Hematopoietic multipotent progenitor cell treated with erythropoietin and hydrocortisone succinate and interleukin-3 and kit ligand, for 6 days (in vitro differentiated cells): ENCODE measurements at places on chromosomes 2 and 18.
A peak's percentile ranks its signal among the peaks of the same experiment; 100 is the strongest.

- DNase-seq = peak; percentile 80
Measured at GRCh38 chr2:57906152-57906732, 140.4 kb upstream of the VRK2 start.

DNA sequence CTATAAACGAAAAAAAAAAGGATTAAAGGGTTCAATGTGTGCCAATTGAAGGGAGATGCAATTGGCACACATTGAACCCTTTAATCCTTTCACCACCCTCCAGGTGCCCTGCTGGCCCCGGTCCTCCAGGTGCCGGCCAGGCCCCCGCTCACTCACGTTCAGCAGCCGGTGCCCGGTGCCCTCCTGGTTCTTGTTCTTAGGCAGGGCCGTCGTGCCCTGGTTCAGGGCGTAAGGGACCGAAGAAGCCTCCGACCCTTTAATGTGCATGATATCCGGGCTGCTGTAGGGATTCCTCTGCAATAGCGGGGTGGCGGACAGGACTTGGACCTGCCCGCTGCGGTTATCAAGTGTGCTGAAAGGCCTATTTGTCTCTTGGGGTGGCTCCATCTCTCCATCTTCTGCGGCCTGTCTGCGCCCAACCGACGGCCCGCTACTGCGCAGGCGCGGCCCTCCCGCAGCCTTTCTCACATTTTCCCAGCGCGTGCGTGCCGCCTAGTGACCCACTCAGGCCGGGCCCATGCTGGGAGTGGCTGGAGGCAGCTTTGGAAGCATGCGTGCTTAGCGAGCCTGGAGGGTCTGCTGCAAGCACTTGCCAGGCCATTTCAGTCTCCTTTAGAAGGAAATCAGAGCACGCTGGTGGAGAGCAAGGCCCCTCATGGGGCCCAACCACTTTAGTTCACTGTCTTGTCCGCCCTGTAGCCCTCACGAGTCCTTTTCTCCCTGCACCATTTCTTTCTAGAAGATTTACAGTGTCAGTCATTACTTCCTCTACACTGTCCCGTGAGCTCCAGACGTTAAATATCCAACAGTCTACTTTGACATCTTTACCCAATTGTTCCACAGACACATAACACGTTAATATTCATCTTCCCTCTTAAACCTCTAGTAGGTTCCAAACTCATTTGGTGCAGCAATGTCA is 24.3 kb downstream of the TMEM237 start:
- DNase-seq = peak; percentile 56

GRCh38 chr2:64525317-64525613 is 1.1 kb downstream of the AFTPH start:
- DNase-seq = peak; percentile 63

DNA sequence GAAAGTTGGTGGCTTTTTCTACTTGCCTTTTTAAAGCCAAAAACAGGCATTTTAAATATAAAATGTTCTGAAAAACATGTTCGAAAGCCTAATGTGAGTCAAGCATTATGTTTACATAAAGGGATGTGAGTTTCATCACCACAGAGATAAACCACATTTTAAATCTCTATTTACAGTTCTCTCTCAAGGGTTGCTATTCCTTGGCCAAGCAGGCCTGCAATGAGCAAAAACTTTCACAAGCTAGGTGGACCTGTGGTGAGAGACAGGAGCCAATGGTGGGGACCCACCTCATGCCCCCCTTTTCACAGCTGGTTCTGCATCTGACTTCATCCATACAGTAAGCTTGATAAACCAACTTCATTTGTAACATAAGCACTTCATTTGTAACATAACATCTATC is 65.1 kb downstream of the CUL3 start:
- DNase-seq = peak; percentile 29

DNA sequence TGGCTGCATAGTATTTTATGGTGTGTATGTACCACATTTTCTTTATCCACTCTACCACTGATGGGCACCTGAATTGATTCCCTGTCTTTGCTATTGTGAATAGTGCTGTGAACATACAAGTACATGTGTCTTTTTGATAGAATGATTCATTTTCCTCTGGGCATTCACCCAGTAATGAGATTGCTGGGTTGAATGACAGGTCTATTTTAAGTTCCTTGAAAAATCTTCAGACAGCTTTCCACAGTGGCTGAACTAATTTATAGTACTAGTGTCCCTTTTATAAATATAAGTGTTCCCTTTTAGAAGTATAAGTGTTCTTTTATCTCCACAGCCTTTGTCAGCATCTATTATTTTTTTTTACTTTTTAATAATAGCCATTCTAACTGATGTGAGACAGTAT is 303.9 kb upstream of the EPHA4 start:
- DNase-seq = no peak

DNA sequence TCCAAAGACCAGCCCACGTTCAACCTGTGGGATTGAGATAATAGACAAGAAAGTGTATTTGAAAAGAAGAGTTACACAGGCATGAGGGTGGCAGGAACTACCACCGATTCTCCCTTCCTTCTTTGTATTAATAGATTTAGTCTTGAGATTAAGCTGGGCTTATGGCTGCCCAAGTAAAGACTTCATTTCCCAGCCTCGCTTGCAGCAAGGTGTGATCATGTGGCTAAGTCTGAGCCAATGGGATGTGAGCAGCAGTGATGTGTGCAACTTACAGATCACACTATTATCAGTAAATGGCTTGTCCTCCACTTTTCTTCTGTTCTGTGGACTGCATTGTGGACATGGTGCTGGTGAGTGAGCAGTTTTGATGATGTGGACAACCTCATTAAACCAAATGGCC is 101.7 kb downstream of the POLR1A start:
- peak; percentile 46 for DNase-seq

DNA sequence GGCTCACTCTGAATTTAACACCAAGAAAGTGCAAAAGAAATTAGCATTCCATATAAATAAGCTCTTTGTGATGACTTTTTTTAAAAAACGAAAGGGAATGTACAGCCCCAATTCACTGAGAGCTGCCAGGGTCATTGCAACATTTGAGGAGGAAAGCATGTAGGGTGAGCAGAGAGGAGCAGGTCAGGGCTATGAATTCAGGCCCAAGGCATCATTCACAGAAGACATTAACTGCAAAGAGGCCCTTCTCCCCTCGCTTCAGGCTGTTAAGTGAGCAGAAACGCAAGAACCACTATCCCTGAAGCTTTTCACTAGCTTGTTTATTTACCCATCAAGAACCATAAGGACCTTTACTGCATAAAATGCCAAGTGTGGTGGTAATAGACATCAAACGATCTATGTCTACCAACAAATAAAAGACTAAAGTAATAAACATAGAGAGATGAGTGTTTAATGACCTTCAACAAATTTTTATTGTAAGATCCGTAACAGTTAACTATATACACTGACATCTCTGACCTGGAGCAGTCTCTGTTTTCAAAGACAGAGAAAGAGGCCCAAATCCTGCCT is 333.1 kb upstream of the HNRNPA3 start:
- no peak for DNase-seq

GRCh38 chr2:39068299-39069135 is 52.3 kb downstream of the SOS1 start:
- DNase-seq = no peak

GRCh38 chr2:47095349-47096020 is 59.6 kb downstream of the STPG4 start:
- DNase-seq = no peak

DNA sequence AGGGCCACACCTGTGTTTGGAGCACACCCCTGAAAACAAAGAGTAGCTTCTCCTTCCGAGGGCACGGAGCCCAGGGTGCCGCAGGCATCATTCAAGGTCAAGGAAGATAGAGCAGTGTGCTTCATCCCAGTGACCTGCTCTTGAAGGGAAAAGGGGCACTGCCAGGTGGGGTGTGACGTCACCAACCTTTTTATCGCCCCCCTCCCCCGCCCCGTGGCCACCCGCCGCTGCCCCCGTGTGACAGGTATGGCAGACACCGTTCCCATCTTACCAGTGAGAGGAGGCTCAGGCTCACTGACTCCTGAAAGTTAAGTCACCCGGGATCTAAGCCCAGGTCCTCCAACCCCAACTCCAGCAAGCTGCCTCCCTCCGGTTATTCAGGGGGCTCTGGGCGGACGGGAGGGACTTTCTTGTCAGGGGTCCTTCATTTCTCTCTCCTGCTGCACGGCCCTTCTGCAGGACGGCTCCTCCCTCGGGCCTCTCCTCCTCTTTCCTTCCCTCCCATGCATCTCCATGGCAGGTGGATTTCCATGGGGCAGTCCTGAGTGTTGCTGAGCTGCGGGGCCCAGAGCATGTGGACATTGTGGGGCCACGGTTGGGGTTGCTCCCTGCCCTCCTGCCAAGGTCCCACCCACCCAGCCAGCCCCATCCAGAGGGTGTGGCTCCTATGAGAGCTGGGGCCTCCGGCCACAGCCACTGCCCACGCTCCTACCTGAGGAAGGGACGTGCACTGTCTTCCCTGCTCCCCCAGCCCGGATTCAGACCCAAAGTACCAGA is 114.1 kb upstream of the HDAC4 start:
- DNase-seq = no peak

- DNase-seq = peak; percentile 74
Measured at GRCh38 chr2:148479398-148479797, 165.2 kb upstream of the EPC2 start.

- DNase-seq = no peak
Measured at GRCh38 chr18:77223653-77224052, 26.0 kb upstream of the GALR1 start.

DNA sequence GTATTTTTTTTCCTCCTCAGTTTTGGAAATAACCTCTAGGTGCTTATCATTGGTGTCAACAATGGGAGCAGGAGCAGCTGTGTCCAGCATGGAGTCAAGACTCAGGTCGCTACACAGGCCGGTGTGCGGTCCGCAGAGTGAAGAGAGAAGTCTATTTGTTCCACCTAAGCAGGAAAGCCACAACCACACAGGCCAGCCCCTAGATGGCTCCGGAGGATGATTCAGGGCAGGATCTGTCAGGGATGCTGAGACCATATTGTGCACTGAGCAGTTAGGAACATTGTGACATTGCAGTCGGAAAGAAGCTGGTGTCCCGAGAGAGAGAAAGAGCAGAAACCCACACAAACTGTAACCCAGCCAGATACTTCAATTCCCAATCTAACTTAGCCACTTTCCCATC is 136.9 kb downstream of the GAREM1 start:
- no peak for DNase-seq

GRCh38 chr18:73009691-73010090 is 141.9 kb upstream of the NETO1 start:
- no peak for DNase-seq

- no peak for DNase-seq
Measured at GRCh38 chr2:236014408-236015131, 153.6 kb downstream of the GBX2 start.

- DNase-seq = no peak
Measured at GRCh38 chr2:55899881-55900280, 23.7 kb downstream of the EFEMP1 start.

DNA sequence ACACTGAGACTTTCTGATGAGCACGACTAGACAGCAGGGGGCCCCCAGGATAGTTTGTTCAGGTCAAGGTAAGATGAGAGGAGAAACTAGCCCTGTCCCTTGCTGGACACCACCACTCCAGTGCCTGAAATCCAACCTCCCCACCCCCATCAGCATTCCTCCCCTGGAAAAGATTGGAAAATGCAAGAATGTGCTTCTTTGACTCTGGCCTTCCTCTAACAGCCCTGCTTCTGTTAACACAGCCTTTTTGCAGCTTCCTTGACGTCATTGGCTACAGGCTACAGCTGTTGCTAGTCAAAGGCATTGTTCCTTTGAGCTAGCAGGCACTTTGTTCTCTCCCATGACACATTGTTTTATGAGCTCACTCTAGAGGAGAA is 20.1 kb upstream of the LTBP1 start:
- no peak for DNase-seq

DNA sequence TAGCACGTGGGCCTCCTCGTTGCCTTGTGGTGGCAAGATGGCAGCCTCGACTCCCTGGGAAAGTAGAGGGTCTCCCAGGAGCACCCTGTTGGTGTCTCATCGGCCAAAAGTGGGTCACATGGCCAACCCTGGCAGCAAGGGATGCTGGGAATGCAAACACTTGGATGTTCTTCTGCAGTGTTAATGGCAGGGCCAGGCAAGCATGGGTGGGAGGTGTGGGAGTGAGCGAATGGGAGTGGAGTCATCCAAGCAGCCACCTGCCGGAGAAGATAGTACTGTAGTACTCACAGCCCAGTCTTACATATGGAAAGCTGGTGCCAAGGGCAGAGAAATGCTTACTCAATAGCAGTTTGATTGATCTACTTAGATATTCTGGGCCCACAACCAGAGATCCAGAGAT is 122.2 kb downstream of the INHBB start:
- no peak for DNase-seq

- DNase-seq = no peak
Measured at GRCh38 chr2:9480157-9480556, 5.8 kb downstream of the IAH1 start.

DNA sequence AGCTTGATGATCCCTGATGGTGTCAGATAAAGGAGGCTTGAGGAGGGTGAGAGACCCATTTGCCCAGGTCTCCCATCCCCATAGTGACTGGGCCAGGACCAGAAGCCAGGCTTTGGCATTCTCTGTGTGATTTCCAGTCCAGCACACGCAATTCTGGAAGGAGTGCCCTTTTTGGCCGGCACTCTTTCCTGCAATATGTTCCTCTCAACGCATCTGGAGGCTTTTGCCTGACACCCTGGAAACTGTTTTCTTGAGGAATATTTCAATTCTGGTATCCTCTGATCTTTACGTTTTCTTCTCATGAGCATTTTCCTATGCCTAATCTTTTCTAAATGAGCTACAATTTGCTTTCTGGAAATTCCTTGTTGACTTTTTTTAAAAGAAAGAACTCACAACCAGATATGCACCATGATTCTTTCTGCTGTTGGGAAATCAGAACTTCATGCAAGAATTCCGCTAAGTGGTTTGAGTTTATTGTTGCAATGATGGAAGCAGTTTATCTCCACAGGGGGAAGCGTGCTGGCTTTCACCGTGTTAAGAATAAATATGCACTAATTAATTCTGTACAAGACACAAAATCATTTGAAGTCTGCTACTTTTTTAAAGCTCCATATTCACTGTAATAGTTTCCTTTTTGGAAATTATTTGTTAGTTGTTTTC is 143.7 kb downstream of the NAPG start:
- DNase-seq = no peak

GRCh38 chr2:60644951-60645350 is 91.5 kb upstream of the BCL11A start:
- no peak for DNase-seq

DNA sequence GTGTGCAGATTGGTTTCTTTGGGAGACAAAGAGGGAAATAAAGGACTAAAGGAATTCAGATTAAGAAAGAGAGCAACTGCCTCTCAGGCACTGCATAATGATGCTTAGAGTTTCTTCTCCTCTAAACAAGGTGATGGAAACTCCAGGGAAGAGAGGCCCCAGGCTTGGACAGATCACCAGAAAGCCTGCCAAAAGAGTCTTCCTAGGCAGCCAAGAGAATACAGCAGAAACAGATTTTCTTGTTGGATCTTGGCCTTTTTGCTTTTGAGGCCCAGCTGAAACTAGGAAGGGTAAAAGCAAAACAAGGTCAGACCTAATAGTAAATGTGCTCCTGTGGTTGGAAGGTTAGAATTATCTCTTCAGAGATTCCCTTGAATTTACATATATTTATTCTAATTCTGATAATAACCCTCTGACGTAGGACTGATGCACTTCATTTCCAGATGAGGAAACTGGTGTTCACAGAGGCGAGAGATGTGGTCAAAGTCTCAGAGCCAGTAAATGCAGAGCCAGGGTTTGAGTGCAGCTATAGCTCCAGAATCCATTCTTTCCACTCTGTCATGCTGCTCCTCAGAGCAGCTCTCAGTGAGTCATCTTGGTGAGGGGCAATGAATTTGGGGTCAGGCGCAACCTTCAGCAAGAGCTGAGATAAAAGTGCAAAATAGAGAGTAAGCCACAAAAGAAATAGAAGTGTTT is 142.3 kb upstream of the FBXO11 start:
- DNase-seq = no peak

- no peak for DNase-seq
Measured at GRCh38 chr2:121211689-121212151, 73.3 kb downstream of the TFCP2L1 start.
